ENCODE measurements at places on chromosomes 3 and 15.

DNA sequence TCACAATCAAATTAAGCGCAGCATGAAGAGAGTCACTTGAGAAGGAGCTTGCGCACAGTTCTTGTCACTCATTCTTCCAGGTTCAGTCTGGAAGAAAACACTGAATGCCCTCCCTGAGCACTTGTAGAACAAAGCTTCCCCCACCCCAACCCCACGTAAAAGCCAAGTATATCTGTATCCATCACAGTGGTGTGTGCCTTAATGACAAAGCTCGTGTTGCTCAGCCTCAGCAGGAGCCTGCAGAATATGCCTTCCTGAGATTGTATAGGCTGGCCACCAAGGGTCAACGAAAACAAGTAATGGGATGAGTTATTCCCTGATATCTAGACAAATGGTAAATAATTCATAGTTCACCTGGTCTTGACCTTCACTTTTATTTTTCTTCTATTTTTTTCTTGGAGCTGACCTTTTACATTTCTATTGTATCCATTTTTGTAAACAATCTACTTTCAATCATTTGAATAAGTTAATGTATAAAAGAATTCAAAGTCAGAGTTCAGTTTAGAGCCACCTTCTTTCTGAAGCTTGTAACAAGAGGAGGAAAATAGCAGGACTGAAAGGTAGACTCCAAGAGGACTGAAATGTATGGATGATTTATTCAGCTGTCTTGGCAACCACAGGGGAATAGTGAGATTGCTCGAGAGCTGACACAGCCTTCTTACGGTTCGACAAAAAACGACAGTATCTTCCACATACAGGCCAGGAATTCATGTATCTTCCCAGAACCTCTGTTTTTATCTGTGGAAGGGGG lies 405.5 kb upstream of the TPM1 start:
- DNase-seq = no peak

GRCh38 chr3:177608443-177608842 lies 411.2 kb upstream of the TBL1XR1 start:
- no peak for DNase-seq

GRCh38 chr3:133855772-133856171 lies 39.9 kb downstream of the RAB6B start:
- no peak for DNase-seq

GRCh38 chr15:63735449-63735848 lies 98.3 kb downstream of the HERC1 start:
- DNase-seq = no peak

DNA sequence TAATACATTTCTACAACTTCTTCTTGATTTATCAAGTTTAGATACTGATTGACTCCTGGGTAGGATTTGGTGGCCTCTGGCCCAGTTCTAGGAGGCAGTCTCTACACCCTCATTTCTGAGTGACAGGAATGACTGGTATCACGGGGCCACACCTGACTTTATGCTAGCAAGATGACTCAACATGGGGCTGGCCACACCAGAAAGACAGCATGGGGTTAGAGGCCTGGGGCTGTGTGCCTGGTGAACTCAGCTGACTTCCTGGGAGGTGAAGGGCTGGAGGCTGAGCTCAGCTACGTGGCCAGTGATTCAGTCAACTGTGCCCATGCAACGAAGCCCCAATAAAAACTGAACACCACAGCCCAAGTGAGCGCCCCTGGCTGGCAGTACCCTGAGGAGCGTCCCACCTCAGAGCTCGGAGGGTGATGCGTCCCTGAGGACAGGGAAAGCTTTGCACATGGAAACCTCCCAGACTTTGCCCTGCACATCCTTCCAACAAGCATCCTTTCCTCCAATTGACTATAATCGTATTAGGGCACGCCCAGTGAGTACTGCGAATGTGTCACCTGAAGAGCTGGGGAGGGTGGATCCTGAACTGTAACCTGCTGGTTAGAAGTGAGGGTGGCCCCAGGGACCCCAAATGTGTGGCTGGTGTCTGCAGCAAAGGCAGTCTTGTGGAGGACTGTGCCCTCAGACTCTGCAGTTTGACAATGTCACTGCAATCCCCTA lies 57.2 kb downstream of the NIPA2 start:
- no peak for DNase-seq

GRCh38 chr15:41930867-41931222 lies 37.0 kb upstream of the SPTBN5 start:
- no peak for DNase-seq

- DNase-seq = no peak
Measured at GRCh38 chr3:161694682-161695564, 198.3 kb downstream of the OTOL1 start.

- peak; percentile 35 for DNase-seq
Measured at GRCh38 chr3:62768896-62769295, 106.3 kb downstream of the CADPS start.

- no peak for DNase-seq
Measured at GRCh38 chr3:172218350-172219323, 179.3 kb downstream of the FNDC3B start.

DNA sequence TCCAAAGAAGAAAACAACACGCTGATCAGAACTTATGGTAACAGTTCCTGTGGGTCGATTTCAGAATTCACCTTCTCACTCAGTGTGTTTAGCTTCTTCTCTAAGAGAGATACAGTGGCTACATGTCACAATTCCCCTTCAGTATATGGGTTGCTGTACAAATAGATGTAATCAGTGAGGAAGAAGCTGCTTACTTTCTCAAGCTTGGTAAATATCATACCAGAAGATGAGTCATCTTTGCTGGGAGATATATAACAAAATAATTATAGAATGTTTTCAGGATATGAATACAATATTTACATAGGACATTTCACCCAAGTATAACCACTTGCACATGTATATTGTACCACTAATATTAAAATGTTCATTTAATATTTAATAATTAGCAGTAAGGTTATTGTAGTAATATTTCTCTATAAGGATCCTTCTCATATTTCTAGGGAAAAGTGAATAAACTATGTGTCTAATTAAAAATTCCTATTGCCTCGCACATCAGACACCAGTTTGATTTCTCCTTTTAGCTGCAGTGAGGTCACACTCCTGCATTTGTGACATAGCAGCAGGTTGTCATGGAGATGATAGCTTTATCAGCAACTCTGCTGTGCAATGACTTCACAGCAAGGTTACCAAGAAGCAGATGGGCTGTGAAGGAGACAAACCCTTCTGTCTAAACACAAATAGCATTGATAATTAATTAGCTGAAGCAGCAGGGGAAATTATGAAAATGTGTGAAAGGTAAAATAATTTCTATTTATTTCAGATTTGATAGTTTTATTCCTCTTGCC lies 211.4 kb downstream of the TUSC7 start:
- no peak for DNase-seq

- no peak for DNase-seq
Measured at GRCh38 chr3:180184816-180185215, 148.1 kb upstream of the PEX5L start.

GRCh38 chr3:180403156-180403555 lies 198.8 kb upstream of the TTC14 start:
- no peak for DNase-seq

- no peak for DNase-seq
Measured at GRCh38 chr3:99648101-99648500, 9.7 kb downstream of the COL8A1 start.

DNA sequence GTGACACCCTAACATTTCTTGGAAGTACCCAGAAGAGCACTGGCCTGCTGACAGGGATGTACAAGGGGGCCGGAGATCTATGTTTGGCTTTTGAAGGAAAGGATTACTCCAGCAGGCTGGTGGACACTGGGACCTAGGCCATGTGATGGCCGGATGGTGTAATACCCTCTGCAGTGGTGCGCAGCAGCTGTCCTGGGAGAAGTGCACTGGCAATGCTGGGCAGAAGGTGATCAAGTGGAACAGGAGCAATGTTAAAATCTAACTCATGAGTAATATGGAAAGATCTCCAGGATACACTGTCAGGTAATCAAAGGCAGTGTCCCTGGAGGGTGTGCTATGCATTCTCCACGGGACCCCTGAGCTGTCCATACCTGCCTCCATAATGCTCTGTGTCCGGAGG lies 71.2 kb upstream of the POMGNT2 start:
- DNase-seq = no peak

- peak; percentile 51 for DNase-seq
Measured at GRCh38 chr3:67790043-67790442, 135.6 kb upstream of the SUCLG2 start.

DNA sequence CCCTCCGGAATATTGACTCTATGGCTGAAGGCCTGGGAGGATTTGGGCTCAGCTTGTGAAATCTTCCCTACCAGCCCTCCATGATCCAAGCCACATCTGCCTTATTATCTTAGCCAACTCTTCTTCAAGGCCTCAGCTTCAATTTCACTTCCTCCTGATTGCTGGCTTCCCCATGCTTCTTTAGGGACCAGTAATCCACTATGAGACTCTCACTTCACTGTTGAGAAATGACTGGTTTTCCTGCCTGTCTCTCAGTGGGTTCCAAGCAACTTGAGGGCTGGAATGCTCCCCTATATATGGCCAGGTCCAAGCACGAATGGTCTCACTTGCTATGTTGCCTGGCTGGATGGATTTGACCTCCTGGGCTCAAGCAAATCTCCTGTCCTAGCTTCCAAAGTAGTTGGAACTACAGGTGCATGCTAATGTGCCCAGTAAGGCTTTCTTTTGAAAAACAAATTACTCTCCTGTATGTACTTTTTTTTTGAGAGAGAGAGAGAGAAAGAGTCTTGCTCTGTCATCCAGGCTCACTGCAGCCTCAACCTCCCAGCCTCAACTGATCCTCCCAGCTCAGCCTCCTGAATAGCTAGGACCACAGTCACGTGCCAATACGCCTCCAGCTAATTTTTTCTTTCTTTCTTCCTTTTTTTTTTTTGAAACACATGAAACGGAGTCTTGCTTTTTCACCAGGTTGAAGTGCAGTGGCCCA lies 7.9 kb upstream of the PIK3CB start:
- peak; percentile 27 for DNase-seq

DNA sequence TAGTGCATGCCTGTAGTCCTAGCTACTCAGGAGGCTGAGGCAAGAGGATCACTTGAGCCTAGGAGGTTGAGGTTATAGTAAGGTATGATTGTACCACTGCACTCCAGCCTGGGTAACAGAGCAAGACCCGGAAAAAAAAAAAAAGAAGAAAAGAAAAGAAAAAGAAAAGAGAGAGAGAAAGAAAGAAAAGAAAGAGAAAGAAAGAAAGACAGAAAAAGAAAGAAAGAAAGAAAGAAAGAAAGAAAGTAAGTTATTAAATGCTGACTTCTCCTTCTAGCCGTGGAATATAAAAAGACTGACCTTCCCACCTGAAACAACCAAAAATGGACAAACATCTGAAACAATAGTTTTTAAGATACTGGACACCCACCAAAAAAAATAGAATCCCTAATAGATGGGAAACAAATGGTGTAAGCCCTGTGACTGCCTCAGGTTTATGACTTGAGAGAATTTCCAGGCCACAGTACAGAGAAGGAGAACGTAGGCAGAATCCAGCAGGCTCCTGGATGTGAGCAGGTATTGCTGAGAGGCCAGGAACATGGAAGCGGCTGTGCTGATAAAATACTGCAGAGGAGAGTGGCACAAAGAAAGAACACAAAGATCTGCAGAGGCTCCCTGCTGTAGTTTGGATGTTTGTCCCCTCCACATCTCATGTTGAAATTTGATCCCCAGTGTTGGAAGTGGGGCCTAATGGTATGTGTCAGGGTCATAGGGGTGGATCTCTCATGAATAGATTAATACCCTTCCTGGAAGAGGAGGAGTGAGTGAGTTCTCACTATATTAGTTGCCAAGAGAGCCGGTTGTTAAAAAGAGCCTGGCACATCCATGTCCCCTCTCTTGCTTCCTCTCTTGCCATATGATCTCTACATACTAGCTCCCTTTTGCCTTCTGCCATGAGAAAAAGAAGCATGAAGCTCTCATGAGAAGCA lies 41.8 kb upstream of the PRSS50 start:
- DNase-seq = no peak

DNA sequence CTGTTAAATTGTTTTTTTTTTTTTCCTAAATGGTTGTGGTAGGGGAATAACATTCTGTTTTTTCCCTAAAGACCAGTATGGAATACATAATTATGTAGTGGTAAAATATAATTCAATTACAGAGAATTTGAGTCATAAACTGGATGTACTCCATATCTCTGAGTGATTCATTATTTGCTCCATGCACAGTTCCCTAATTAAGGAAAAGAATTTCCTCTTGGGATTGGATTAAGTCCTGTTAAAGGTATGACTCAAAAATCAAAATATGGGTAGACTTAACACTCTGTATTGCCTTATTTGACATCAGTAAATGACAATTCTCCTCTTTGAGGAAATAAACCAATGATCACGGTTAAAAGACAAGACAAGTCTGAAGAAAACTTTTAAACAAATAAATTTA lies 78.0 kb upstream of the KCNH8 start:
- DNase-seq = no peak

DNA sequence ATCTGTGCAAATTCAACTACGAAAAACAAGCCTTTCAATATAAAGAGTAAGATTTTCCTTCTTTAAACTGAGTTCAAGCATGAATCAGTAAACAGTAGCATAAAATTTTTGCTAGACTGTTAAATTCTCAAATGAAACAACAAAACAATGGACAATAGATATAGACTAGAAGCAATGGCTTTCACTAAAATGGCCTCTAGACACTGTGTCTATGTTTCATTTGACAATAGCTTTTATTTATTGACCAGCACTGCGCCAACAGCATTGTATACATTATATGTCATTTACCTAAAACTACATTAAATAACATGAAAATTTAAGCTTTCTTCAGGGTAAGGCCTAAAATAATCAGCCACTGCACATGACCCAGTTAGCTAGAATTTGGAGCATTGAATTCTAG lies 148.5 kb downstream of the DUT start:
- DNase-seq = no peak

- peak; percentile 94 for DNase-seq
Measured at GRCh38 chr3:170221924-170222646, at the start of gene PRKCI. Gene PRKCI (plus strand): TSS chr3:170222424. CDS start chr3:170222670, 246 bp downstream.

- DNase-seq = no peak
Measured at GRCh38 chr15:69509131-69509530, 56.5 kb downstream of the RPLP1 start.

DNA sequence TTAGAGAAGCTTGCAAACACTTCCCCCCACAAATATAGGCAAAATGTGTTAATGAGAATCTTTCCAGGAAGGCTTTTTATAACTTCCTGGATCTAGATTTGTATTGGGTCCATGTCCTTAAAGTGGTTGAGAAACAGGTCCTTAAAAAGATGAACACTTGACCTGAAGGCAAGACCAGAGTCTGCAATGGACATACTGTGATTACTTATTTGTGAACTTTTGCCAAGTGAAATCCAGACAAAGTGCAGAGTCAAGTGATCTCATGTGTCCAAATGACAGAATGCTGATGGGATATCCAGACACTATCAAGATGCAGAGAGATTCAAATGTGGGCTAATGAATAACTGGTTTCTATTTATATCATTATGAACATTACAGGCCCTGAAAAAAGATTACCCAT lies 43.8 kb downstream of the FRMD4B start:
- no peak for DNase-seq
